Right renal cortex interstitium (tissue), 3 donors: ENCODE measurements at places on chromosomes 5 and 9.

DNA sequence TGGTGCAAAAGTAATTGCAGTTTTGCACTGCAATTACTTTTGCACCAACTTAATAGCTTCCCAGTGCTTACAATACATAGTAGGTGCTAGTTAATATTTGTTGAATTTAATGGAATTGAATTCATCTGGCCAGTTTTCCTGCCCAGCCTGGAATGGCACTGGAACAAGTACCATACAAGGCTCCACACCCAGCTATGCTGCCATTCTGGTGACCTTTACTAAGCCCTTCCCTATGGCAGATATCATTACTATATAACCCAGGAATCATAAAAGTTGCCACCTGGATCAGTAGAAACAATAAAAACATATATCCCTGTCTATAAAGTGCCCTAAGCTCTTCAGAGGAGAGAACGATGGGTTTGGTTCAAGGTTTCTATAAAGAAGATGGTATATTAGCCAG is 22.4 kb upstream of the TRIM36 start:
- DNase-seq: no peak

DNA sequence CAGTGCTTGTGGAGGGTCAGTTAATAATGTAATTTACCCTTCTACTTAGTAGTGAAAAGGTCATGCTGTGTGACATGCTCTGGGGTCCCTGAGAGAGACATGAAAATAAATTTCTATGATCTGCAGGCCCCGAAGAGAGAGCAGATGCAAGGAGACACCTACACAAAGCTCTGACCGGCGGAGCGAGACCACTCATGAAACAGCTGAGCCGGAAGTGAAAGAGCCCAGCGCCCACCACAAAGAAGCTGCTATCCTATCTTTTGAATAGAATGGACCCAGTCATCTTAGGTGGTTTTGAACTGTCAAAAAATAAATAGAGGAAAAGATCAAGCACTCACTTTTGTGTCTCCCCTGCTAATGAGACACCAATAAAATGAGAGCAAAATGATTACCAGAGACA is 190.0 kb downstream of the MED10 start:
- DNase-seq: no peak

- no peak for DNase-seq
Measured at GRCh38 chr9:6581253-6581652, 64.3 kb downstream of the GLDC start.

DNA sequence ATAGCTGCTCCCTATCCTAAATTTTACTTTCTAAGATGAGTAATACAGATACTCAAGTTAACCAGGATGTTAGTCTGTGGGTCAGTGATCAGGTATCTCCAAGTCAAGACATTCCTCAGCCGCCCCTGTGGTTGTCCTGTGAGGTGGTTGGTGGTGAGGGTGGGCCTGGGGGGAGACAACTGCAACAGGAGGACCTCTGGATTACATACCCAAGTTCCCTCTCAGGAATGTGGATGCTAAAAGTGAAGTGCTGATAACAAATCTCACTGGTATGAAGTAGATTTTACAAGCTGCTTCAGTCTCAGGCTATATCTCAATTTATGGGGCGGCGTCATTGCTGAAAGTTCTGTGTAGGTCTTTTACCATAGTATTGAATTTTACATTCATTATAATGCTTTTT is 38.3 kb downstream of the SLC1A3 start:
- DNase-seq: no peak

DNA sequence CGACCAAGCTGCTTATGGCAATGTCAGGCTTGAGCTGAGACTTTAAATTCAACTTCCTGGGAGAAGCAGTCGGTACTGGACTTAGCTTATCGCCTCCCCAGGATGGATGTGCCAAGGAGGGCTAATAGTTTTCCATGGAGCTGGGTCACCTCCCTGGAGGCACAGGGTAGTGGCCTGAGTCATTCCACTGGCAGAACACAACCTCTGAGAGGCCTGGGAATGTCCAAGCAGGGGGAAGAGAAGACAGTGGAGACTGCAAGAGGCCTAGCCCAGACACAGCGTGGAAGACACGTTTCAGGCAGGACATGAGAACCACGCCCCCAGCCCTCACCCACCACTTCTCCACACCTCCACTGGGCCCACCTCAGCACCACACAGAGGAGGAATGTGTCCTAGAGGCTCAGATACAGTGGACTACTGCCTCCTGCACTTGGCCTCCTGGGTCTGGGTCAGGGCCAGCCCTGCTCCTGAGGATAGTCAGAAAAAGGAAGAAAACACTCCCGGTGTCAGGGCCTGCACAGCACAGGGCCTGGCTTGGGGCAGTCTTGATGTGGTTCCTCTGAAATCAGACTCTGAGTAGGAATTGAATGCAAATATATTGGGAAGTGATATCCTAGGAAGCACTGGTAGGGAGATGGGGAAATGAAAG is 171.8 kb downstream of the FSTL4 start:
- no peak for DNase-seq

DNA sequence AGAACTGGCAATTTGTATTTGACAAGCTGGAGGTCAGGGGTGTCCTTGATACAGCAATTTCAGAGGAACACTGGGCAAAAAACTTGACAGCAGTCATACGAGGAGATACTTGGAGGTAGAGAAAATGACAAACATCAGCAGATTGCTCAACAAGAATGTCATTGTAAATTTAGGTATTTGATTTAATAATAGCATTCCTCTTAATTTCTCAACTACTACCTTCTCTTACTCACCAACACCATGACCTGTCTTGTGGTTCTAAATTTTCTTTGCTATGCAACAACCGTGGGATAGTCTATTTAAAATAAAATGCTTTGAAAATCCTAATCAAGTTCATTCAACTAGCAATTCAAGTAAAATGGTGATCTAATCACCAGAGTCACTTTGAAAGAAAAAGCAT is 128.4 kb downstream of the DNAH5 start:
- DNase-seq: no peak

GRCh38 chr9:126150411-126151030 is 176.1 kb upstream of the MVB12B start:
- DNase-seq: no peak

DNA sequence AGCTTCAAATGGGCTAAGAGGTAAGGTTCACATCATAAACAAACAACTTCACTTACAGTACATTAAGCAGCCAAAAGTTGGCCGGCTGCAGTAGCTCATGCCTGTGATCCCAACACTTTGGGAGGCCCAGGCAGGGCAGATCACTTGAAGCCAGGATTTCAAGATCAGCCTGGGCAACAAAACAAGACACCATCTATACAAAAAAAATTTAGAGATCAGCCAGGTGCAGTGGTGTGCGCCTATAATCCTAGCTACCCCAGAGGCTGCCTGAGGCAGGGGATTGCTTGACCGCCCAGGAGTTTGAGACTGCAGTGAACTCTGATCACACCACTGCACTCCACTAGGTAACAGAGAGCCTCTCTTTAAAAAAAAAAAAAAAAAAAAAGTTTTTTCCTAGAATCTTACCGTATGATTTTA is 16.9 kb downstream of the UBTD2 start:
- no peak for DNase-seq

GRCh38 chr5:135600971-135601381 is 22.2 kb upstream of the CXCL14 start:
- no peak for DNase-seq

DNA sequence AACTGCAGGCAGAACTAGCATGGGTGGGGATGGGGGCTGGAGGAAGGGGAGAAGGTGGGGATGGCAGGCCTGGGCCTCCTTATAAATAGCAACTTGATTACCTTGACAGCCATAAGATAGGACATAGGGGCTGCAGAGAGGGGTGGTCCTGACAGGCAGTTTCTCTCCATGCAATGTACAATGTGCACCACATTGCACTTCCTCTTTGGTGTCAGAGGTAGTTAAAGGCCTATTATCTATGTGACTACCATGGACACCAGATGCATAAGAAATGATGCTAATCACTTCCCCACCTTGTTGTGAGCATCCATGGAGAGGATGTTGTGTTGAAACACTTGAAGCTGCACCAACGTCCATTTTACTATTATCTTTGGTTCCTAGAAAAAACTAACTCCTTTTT is 20.2 kb upstream of the SUB1 start:
- DNase-seq: no peak

DNA sequence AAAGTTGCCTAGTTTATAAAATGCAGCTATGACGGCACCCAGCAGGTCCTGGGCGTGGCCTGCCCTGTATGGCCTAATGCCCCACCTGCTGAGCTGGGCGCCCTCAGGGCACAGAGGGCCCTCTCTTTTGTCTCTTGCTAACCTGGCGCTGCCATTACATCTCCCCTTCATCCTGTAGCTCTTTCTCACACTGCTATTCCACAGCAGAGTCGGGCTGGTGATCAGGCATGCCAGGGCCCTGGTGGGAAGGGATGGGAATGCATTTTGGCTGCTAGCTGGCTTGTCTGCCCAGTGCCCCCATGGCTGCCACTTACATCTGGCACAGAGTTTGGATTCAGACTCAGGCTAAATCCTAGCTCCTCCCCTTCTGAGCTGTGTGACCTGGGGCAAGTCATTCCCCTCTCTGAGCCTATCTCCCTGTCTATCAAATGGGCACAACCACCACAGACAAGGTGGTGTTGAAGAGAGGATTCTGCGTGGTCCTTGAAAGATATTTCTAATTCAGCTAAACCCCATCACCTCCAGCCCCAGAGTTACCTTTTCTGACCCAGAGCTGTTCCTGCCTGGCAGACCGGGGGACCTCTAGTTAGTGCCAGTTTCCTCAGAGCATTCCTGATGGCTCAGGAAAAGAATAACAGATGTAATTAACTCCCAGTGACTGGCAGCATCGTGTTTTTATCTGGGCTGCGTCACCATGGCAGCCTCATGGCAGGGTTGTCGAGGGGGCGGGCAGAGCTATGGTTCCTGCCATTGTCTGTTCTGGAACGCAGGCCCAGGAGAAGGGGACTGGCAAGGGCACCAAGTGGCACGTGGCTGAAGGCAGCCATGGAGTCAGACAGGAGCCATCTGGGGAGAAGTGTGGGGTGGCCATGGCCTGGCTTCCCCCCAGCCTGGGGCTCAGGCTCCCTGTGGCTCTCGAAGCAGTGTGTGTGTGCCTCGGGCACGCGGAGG is 6.3 kb downstream of the PRR7 start:
- no peak for DNase-seq

DNA sequence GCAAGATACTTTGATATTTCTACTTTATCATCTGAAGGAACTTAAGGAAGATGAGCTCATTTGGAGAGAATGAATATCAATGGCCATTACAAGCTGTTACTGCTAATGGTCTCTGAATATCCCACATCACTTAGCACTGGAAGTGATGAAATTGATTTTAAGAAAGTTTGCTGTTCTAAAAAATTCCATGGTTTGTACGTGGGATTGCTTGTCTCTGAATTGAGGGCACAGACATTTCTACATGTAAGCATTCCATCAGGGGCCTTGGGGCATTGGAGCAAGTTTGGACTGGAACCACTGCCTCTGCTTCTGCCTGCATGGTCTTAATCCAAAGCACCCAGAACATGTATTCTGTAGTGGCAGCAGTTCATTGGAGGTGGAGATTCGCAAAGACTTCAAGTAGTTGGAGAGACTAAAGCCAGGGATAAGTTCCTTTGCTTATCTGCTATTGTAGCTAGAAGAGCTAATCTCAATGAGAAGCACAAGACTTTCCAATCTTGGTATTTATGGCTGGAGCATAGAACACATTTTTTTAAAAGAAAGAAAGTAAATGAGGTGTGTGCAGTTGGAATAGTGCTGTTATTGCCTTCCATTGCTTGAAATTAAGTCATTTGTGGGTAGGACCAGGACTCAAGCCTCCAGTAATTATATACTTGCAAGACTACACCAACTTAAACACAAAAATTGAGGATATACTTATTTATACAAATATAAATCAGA is 424.2 kb downstream of the SPATA31D1 start:
- DNase-seq: no peak

GRCh38 chr5:32686799-32687498 is 24.2 kb upstream of the NPR3 start:
- no peak for DNase-seq

GRCh38 chr9:24590432-24590831 is 44.7 kb upstream of the IZUMO3 start:
- no peak for DNase-seq

- no peak for DNase-seq
Measured at GRCh38 chr5:116502616-116503015, 72.0 kb downstream of the SEMA6A start.

DNA sequence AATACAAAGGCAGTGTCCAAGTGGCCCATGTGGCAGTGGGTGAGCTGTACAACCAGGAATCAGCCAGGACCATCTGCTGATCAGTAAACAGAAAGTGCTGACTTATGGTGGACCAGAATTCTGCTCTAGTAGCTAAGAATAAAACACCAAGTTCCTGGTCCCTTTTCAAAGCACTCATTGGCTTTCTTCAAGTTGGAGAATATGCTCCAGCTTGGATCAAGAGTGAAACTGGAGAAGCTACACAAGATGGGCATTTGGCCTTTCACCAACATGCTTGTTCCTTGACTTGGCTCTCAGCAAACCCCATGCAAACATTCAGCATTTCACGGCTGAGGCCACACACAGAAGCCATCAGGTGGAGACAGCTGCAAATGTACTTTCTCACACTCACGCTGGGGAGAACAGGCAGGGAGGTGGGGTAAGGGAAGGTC is 32.1 kb downstream of the MARCHF3 start:
- DNase-seq: no peak

- DNase-seq: no peak
Measured at GRCh38 chr9:71683598-71684235, 84.6 kb downstream of the CEMIP2 start.

DNA sequence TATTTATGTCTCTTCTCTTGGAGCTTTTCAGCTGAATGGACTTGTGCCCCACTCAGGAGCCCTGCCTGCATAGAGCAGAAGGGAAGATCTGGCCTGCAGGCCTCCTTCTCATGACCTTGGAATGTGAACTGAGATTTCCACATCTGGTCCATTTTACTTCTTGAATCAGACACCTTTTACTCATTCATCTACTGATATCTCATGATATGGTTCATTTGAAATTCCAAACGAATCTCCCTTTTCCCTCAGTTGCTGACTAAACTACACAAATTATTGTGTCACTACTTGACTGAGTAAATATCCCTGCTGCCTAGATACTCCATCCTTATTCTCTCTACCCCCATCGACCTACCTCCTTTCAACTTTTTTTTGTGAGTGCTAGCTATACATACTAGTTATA is 138.7 kb downstream of the PLCXD3 start:
- DNase-seq: no peak

DNA sequence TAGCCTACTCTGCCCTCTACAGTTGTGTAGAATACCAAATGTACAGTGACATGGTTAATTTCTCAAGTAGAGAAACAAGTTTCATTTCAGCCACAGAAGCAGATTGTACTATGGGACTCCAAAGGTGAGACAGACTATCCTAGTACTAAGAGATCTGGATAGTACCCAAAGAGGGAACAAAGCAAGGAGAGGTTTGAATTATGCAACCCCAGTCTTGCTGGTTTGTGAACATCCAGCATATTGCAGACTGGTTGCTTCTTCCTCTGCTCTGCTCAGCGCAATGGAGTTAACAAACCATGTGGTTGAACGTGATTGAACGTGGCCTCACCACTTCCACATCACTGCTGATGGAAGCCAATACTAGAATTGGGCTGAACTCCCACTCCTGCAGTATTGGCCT is 43.3 kb upstream of the ALDOB start:
- no peak for DNase-seq

DNA sequence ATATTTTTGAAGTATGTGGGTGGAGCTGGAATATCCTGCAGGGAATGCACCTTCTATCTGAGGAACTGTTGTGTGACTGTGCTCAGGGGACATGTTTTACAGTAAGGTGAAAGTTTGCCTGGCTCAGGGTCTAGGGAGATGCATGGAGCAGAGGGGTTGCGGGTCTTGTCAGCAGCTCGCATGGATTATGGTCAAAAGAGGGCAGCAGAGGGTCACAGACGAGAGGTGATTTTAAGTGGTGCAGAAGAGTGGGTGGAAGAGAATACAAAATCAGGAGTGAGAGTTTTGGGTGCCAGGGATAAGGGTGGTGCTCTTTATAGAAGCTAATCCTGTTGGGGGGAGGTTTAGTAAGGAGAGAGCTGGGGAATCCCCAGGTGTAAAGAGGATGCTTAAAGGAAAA is 53.5 kb upstream of the GRIN3A start:
- peak; percentile 19 for DNase-seq
